Activated CD8-positive, alpha-beta memory T cell treated with anti-CD3 and anti-CD28 coated beads for 1 hour (primary cell): ENCODE measurements at places on chromosomes 5 and 9.

- DNase-seq: no peak
These were observed 2.0 kb downstream of the NKD2 start for GRCh38 chr5:1010641-1011046.

DNA sequence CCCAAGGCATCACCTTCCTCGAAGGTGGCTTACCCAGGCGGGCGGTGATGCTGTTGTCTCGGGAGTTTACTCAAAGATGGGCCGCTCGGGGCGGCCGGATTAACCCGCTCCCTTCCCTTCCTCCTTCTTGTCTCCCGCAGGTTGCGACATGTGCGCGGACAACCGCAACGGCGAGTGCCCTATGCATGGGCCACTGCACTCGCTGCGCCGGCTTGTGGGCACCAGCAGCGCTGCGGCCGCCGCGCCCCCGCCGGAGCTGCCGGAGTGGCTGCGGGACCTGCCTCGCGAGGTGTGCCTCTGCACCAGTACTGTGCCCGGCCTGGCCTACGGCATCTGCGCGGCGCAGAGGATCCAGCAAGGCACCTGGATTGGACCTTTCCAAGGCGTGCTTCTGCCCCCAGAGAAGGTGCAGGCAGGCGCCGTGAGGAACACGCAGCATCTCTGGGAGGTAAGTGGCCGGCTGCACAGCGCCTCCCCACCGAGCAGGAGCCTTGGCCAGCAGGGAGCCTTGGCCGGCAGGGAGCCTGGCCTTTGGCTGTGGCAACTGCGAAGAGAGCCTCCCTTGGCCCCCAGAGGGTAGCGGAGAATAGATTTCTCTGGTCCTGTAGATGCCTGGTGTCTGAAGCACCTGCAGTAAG lies 10.6 kb downstream of the PRDM6 start:
- DNase-seq: no peak

GRCh38 chr9:129027224-129027684 lies 877 bp downstream of the SH3GLB2 start:
- DNase-seq: no peak

- no peak for DNase-seq
These were observed at the start of gene MSMP for GRCh38 chr9:35754264-35754663. Gene MSMP, minus strand, starts transcription at chr9:35754276. Its CDS starts 147 bp downstream, at chr9:35754129.

DNA sequence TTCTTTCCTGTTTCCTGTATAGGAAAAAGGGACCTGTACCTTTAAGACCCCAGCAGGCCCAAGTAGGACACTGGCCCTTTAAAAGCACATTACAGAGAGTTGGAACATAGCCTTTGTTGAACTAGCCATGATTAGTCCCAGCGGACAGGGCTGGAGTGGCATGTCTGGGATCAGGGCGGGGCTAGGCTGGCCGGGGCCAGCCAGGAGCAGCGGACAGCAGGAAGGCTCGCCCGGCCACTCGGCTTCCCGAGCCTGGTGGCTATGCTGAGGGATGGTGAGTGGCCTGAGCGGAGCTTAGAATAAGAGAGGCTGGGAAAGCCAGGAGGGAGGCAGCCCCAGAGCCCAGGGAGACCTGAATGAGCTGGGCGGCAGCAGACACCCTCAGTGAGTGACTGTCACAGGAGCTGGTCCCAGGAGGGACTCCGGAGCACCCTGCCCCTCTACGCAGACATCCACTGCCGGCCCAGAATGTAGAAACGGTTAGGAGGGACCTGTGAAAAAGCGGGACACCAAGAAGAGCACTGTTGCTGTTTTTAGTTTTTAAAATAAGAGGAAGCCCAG lies 92.1 kb downstream of the DAB2IP start:
- no peak for DNase-seq
